ENCODE measurements at places on chromosomes 5 and 9.

- no peak for DNase-seq
Measured at GRCh38 chr5:110879675-110880074, 140.9 kb downstream of the SLC25A46 start.

- DNase-seq, result no peak
Measured at GRCh38 chr9:79254900-79255650, 316.7 kb upstream of the TLE4 start.

- no peak for DNase-seq
Measured at GRCh38 chr5:77390795-77391194, 101.3 kb downstream of the WDR41 start.

- no peak for DNase-seq
Measured at GRCh38 chr5:115460472-115460871, 84.1 kb downstream of the FEM1C start.

GRCh38 chr5:170307575-170308465 lies 10.2 kb upstream of the LCP2 start:
- no peak for DNase-seq

GRCh38 chr5:141199359-141200235 lies at the start of gene PCDHB11:
PCDHB11 (plus strand) TSS chr5:141199627; CDS start chr5:141199775, 148 bp downstream.
- peak; percentile 30 for DNase-seq

DNA sequence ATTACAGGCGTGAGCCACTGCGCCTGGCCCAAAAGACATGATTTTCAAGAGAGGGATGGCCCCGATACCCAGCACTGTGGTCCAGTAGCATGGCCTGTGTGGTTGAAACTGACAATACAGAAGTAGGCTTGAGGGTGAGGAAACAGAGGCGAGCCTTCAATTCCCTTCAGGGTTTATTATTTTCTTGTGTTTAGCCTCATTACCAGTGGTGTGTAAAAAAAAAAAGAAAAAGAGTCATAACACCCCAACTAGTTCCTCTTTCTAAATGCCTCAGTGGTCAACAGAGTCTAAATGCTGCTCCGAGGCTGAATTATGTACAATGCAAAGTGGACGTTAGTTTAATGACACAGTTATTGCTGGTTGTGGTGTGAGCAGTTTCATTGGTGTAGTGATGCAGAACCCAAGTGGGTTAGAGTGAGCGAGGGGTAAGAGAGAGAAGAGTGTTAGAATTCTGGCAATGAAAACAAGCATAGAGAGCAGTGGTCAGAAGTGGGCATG lies 58.8 kb downstream of the SNX30 start:
- no peak for DNase-seq

- DNase-seq, result no peak
Measured at GRCh38 chr5:139014726-139015125, 139.6 kb upstream of the LRRTM2 start.

DNA sequence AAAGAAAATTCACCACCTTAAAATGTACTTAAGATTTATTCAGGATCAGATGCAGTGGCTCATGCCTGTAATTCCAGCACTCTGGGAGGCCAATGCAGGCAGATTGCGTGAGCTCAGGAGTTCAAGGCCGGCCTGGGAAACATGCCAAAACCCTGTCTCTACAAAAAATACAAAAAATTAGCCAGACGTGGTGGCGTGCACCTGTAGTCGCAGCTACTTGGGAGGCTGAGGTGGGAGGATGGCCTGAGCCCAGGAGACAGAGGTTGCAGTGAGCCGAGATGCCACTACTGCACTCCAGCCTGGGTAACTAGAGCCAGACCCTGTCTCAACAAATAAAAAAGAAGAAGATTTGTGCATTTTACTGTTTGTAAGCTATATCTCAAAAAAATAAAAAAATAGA lies 34.7 kb upstream of the GFPT2 start:
- no peak for DNase-seq

- no peak for DNase-seq
Measured at GRCh38 chr9:126165755-126166154, 160.9 kb upstream of the MVB12B start.

DNA sequence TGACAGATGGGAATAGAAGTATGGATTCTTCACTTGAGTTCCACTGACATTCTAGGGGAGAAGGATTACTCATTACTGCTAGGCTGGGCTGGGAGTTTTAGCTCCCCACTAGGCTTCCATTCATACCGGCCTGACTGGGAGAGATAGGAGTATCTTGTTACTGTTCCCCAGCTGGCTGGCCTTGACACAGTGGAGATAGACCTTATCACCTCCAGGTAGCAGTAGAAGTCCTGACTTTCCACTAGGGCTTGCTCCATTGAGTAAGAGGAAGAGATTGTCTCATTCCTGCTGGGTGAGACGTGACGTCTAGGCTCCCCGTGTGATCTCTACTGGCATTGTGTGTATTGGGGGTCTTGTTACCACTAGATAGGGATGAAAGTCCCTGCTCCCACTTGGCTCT lies 156.4 kb downstream of the CACNA1B start:
- DNase-seq, result no peak

DNA sequence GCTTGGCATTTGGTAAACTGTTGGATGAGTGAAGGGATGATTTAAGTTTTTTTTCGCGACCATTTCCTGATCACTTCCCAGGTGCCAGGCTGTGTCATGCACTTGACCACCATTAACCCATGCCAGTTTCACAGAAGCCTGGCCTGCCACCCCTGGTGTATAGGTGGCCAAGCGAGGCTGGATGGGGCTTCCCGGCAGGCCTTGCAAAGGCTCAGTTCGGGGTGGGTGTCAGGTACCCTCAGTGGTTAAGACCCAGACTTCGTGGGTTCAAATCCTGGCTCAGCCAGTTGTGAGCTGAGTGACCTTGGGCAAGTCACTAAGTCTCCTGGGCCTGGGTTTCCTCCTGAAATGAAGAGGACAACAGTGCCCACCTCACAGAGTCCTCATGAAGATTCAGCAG lies 2.3 kb downstream of the MED22 start:
- DNase-seq, result no peak

DNA sequence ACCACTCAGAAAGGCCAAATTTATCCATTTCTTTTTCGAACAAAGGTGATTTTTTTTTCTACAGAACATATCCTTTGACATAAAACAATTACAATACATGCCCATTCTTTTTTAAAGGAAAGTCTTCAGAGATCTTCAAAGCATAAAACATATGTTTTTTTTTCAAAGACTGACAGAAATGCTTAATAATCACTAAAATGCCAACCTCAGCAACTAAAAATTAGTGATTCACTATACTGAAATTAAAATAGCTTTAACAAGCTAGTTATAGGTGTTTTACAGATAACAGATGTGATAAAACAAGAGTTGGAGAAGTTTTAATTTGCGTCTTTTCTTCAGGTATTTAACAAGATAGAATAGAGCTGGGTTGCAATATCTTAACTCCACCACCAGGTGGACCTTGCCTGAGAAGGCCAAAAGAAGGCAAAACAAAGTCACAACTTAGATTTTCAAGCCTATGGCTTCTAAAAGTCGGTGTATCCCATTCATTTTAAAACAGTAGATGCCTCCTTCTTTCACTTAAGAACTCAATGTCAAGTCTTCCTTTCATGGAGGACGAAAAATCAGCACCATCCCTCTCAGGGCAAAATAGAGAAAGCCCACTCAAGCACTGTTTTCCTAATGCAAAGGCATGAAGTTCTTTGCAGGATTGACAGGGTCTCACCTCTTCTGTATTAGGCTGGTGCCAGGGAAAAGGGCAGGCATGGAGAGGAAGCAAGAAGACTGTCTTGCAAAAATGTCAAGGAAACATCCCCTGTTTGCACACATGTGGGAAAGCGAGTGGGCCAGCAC lies 31.1 kb upstream of the CPLX2 start:
- DNase-seq, result no peak

- no peak for DNase-seq
Measured at GRCh38 chr5:102453716-102454115, 45.1 kb downstream of the SLCO6A1 start.

GRCh38 chr5:117713585-117714198 lies 1139.1 kb upstream of the SEMA6A start:
- no peak for DNase-seq

DNA sequence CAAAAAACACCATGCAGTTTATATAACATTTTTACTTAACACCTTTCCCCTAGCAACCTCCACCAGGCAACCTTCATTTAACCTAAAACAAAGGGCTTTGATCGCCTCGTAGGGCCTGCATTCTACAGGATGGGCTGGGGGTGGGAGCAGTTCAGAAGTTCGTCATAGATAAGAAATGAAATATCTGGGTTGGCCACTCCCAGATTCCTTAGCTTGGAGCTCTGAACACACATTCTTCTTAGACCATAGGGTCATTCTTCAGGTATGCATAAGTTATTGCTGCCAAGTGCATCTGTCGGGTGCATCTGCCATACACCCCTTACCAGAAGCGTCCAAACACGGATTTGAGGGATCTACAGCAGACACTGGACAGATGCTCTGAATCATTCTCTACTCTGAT lies 4.3 kb upstream of the SLC22A5 start:
- DNase-seq, result no peak

DNA sequence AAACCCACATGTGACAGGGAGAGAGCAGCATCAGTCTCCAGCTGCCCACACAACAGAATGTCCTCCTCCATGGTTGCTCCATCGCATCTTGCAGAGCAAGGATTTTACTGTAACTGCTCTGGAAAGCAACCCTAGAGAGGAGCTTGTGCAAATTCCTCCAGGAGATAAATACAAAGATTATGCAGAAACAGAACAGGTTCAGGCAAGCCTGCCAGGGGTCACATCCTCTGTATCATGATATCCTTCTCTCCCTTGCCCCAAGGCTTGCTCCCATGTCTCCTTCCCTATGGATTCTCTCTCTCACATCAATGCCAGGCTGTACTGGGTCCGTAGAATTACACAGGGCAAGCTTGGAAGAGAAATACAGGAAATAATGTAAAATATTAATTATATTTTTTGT lies 226.0 kb downstream of the MPDZ start:
- no peak for DNase-seq

DNA sequence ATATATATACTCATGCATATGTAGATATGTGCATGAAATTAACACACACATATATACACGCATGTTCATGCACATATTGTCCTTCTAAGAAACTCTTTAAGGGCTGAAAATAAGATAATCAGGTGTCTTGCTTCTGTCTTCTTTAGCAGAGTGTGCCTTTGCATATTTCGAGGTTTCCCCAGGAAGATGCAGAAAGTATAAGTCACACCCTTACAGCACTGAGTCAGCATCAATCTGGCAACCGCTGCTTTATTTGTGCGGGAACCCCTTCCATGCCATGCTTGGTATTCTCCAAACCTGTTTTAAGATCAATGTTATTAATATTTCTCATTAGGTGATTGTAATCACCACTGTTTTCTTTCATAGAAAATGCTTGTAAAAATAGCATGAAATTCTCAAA lies 557.9 kb downstream of the CAAP1 start:
- no peak for DNase-seq

GRCh38 chr9:12640866-12641636 lies 52.1 kb upstream of the TYRP1 start:
- no peak for DNase-seq

DNA sequence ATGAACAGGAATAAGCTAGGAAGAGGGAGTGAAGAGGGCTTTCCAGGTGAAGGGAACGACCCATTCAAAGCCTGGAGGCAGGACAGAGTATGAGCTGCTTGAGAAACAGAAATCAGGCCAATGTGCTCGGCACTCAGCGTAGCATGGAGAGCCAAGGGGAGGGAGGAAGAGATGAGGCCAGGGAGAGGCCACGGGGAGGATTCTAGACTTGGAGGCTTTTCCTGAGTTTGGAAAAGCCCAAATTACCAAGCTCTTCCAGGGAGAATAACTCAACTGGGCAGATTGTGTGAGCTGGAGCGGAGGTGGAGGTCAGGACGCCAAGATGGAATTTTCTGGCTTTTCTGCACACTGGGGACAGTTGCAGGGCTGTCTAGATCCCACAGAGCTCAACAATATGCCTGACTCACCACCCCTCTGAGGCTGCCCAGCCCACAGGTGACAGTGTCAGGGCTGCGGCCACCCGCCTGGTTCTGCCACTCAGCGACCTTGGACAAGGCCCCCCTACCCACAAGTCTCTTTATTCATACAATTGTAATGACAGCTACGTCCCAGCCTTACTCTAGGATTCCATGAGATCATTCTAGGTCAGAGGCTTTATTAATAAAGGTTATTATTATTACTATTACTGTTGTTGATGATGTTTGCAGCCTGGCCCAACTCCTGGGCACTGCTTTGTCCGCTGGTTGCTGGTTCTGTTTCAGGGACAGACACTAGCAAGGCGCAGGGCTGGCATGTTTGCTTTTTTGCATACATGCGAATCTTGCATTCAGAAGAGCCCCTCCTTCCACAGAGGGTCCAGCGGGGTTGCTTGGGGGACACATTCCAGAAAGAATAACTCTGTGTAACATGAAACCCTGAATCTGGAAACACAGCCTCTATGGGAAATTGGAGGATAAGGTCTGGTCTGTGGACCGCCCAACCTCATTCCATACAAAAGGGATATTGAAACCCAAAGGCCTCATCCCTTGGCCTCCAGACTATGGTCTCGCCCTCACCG lies 9.4 kb upstream of the LMX1B start:
- DNase-seq, result no peak

GRCh38 chr5:156400231-156400986 lies 73.4 kb downstream of the SGCD start:
- DNase-seq, result no peak

DNA sequence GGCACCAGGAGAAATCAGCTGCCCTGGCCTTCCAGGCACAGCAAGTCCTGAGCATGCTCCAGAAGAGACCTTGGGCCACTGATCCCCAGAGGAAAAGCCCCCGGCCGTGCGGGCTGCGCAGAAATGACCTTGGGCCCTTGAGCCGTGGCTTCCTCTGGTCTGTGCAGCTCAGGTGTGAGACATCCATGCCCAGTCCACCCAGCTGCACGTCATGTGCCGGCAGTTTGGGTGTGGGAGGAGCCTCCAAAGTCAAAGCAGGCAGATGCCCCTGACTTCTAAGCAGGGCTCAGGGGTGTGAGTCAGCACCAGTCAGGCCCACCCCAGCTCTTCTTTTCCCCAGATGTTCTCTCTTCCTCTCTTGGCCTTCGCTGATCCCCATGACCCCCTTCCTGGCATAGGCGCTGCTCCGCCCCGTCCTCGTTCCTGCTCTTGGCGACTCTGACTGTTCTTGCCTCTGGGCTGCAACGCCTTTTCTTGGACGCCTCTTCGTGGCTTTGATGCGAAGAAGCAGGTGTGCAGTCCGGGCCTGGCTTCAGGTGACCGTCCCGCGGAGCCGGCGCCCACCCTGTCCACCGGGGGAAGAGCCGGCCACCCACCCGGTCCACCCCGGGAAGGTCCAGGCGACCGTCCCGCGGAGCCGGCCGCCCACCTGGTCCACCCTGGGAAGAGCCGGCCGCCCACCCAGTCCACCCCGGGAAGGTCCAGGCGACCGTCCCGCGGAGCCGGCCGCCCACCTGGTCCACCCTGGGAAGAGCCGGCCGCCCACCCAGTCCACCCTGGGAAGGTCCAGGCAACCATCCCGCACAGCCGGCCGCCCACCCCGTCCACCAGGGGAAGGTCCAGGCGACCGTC lies 5.9 kb upstream of the QSOX2 start:
- no peak for DNase-seq
